Chondrocyte (in vitro differentiated cells): ENCODE measurements at places on chromosomes 5 and 9. TPM values are rescaled to one million over a fixed set of nuclear protein-coding genes. Genes with fewer than 3 reads are reported as not detected.
A peak's percentile ranks its signal among the peaks of the same experiment; 100 is the strongest.

Gene EFNA5
- total RNA-seq, result 34.8 to 38.9 TPM (median 37.5 TPM) in 3 replicates

Gene SPAAR
- total RNA-seq, result 0.70 to 1.3 TPM (median 0.77 TPM) in 3 replicates

DNA sequence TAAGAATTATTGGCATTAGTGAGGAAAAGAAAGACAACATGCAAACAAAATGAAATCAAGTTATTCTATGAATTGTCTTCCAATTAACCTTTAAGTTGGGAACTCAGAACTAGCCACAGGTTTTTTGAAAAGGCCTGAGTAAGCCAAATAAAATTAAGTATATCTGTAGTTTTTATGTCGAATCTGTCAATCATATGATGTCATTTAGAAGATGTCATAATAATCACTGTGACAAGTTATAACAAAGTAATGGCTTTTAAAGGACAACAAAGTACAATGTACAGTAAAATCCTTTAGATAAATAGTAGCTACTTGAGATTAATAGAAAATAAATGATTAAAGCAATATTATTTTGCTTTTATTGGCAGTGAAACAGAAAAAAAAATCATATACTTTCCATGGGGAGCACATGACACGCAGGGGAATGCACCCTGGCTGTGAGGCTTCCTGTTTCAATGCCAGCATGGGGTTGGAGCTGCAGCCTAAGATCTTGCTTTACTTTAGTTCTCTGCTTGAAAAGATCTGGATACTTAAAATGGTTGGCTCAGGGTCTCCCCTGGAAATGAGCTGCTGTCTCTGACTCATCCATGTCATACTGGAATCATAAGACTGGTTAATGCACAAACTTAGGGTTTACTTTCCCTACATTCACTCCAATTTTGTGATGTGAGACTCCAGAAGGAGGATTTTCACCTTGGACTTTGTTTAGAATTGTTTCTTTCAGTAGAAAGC lies 284.3 kb downstream of the TAF11L14 start:
- H3K36me3 ChIP-seq, result peaks cover 3% of the 10 kb centered on the region
- H3K27me3 ChIP-seq, result no peaks in the 10 kb centered on the region
- peak overlapping the region; percentile 85 for H3K27ac ChIP-seq
- peaks cover 21% of the 10 kb centered on the region for H3K4me1 ChIP-seq
- DNase-seq, result no peak

DNA sequence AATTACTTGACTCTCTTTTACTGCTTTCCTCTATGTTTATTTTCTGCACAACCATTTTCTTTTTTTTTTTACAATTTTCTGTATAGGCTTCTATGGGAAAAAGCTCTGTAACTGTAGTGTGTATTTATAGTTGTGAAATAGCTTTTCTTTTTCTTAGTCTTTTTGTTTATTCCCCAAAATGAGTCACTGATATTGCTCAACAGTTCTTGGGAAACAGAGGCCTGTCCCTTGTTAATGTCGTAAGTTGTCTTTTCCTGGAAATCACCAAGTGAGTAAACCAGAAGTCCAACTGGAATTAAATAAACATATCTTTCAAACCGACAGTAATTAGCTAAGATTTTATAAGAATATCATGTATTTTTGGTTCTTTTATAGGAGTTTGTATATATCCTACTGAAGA lies 325.1 kb upstream of the PRR16 start:
- H3K27me3 ChIP-seq, result peaks cover 5% of the 10 kb centered on the region
- peaks cover 3% of the 10 kb centered on the region for H3K4me1 ChIP-seq
- H3K4me3 ChIP-seq, result no peak overlapping the region
- no peak overlapping the region for H3K27ac ChIP-seq
- H3K36me3 ChIP-seq, result no peaks in the 10 kb centered on the region
- no peak for DNase-seq

- no peaks in the 10 kb centered on the region for H3K36me3 ChIP-seq
- no peaks in the 10 kb centered on the region for H3K27me3 ChIP-seq
- peaks cover 3% of the 10 kb centered on the region for H3K4me1 ChIP-seq
- DNase-seq, result no peak
- H3K27ac ChIP-seq, result no peak overlapping the region
These were observed 52.3 kb downstream of the UGCG start for GRCh38 chr9:111948951-111949350.

GRCh38 chr5:174529925-174530681 lies 194.3 kb upstream of the MSX2 start:
- H3K4me3 ChIP-seq, result no peak overlapping the region
- no peak for DNase-seq
- H3K4me1 ChIP-seq, result peaks cover 34% of the 10 kb centered on the region
- no peaks in the 10 kb centered on the region for H3K27me3 ChIP-seq

- no peaks in the 10 kb centered on the region for H3K27me3 ChIP-seq
- H3K4me1 ChIP-seq, result peaks cover 2% of the 10 kb centered on the region
- H3K36me3 ChIP-seq, result no peaks in the 10 kb centered on the region
These were observed 18.6 kb upstream of the MTMR12 start for GRCh38 chr5:32331217-32331934.

GRCh38 chr5:1918488-1919208 lies 35.9 kb upstream of the IRX4 start:
- H3K36me3 ChIP-seq, result no peaks in the 10 kb centered on the region
- no peak for DNase-seq
- no peak overlapping the region for H3K27ac ChIP-seq
- no peak overlapping the region for H3K4me3 ChIP-seq

DNA sequence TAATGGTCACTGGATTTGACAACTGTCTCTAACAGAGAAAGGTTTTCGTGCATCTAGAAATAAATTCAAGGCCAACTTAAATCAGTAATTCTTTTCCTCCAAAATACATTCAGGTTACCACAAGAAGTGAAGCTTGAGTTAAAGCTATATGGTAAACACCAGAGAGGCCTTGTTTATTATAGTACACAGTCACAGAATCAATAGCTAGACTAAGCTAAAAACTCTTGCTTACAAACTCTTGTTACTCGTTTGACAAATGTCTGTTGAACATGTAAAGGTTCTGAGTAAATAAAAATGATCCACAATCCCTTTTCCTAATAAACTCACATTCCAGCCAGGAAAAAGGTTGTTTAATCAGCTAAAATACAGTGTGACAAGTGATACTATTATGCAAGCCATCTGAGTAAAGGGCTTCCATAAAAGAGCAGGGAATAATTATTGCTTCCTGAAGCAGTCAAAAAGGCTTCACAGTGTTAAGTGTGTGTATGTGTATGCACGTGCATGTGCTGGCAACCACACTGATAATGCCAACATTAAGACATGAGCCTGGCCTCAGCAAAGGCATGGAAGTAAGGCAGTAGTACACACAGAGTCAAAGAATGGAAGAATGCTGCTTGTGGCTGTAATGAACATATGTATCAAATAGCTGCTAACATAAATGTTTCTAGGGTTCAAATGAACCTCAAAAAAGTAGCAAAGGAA lies 12.8 kb downstream of the PTAR1 start:
- peaks cover 4% of the 10 kb centered on the region for H3K36me3 ChIP-seq
- no peak overlapping the region for H3K27ac ChIP-seq
- peaks cover 41% of the 10 kb centered on the region for H3K4me1 ChIP-seq
- no peaks in the 10 kb centered on the region for H3K27me3 ChIP-seq
- no peak for DNase-seq

DNA sequence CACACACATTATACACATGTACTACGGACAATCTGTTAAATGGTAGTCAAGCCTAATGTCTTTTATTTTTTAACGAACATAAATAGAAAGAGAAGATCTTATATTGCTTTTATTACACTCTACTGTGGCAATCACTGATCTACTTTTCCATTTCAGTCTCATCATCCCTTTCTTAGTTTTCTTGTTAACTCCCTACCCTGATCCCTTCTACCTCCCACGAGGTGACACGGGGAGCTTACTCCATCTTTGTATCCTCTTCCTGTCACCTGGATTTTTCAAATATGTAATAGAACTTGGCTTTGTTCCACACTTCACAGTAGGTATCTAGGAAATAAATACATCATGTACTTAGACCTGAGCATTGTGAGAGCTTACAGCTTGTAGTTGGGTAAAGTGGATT lies 211.0 kb downstream of the PIK3R1 start:
- no peaks in the 10 kb centered on the region for H3K27me3 ChIP-seq
- DNase-seq, result no peak
- peaks cover 12% of the 10 kb centered on the region for H3K4me1 ChIP-seq
- H3K36me3 ChIP-seq, result peaks cover 2% of the 10 kb centered on the region
- no peak overlapping the region for H3K4me3 ChIP-seq

- no peaks in the 10 kb centered on the region for H3K36me3 ChIP-seq
- H3K4me3 ChIP-seq, result no peak overlapping the region
- H3K4me1 ChIP-seq, result no peaks in the 10 kb centered on the region
- DNase-seq, result no peak
- peaks cover 4% of the 10 kb centered on the region for H3K27me3 ChIP-seq
These were observed 524.4 kb upstream of the CHD1 start for GRCh38 chr5:99453196-99453595.

GRCh38 chr9:38707885-38708637 lies 11.9 kb downstream of the FAM240B start:
- no peak overlapping the region for H3K4me3 ChIP-seq
- DNase-seq, result no peak
- no peaks in the 10 kb centered on the region for H3K36me3 ChIP-seq
- no peaks in the 10 kb centered on the region for H3K4me1 ChIP-seq
- no peak overlapping the region for H3K27ac ChIP-seq

DNA sequence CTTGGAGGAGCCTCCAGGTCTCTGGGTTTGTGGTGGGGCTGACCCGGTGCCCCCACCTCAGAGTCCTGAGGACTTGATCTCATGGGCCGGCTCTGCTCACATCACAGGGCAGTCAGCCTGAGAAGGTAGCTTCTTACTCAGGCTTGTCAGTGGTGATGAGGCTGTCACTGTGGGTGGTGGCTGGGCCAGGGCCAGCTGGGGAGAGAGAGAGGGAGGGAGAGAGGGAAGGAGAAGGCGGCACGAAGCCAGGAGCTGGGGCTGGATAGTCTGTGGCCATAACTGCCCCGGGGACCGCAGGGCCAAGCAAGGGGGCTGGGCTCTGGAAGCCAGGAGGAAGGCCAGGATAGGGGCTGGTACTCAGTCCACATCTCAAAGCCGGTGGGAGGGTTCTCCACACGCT lies 6.5 kb downstream of the NTNG2 start:
- peaks cover 13% of the 10 kb centered on the region for H3K4me1 ChIP-seq
- peaks cover under 1% of the 10 kb centered on the region for H3K36me3 ChIP-seq
- no peak for DNase-seq

GRCh38 chr5:60700416-60700757 lies 421 bp upstream of the DEPDC1B start:
- H3K4me3 ChIP-seq, result peak overlapping the region; percentile 91
- H3K27ac ChIP-seq, result peak overlapping the region; percentile 92
- H3K27me3 ChIP-seq, result peaks cover 10% of the 10 kb centered on the region
- DNase-seq, result no peak
- H3K4me1 ChIP-seq, result peaks cover 25% of the 10 kb centered on the region

Gene SPIN1
- total RNA-seq, result 94.9 to 110 TPM (median 103 TPM) in 3 replicates

Gene FIBCD1
- total RNA-seq, result 6.8 to 81.5 TPM (median 8.3 TPM) in 3 replicates

DNA sequence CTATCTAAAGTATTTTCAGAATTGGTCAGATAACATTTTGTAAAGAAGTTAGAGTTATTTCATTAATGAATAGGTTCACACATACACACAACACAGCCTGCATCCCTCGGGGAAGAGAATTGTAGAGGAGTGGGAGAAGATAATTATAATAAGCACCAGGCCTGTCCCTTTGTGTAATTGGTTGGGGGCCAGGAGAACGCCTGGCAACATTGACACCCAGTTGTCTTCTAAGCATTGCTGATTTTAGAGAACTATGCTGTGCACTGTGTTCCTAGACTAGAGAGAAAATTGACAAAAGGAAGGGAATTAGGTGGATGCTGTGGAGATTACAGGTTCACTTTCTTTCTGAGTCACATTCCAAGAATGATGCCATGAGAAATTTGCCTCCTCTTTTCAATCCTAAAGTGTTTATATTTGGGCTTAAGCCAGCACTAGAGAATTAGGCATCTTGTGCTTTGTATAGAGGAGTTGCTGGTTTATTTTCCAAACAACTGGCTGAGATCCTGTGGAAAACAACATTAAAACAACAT lies 247.6 kb downstream of the COX7C start:
- no peak overlapping the region for H3K27ac ChIP-seq
- DNase-seq, result no peak
- no peak overlapping the region for H3K4me3 ChIP-seq

DNA sequence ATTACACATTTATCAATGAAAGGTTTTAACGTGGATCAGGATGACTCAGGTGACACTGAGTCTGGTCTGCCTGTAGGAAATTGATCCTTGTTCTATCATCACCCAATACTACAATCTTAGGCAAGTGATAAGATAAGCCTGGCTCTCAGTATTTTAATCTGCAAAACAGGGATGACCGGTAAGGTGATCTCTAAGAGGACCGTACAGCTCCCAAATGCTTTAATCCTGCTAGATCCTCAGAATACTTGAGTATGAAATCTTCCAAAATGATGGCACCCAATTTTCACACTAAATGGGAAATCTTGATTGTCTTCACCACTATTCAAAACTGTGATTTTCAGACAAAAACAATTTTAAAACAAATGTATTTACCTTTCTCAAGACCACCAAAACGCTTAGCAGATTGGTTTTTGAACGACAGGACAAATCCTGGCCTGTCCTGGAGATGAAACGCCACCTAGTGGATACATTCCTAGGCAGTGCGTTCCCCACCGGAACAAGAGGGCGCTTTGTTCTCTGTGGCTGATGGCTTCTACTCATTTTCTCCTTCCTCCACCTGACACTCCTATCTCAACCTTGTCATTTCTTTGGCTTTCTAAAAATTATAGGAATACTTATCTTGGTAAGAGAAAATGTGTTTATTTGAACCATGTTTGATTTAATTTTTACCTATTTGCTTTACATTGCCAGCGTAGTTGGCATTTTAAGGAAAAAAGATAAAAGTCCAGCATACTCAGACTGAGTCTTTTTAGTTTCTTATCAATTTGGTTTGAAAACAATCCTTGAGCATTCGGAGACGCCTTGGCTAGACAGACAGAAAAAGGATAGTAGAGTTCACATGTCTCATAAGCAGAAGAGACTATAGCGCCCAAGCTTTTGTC lies 41.2 kb upstream of the VCAN start:
- peaks cover 8% of the 10 kb centered on the region for H3K4me1 ChIP-seq
- no peaks in the 10 kb centered on the region for H3K27me3 ChIP-seq
- no peaks in the 10 kb centered on the region for H3K36me3 ChIP-seq
- no peak overlapping the region for H3K27ac ChIP-seq
- H3K4me3 ChIP-seq, result no peak overlapping the region
- no peak for DNase-seq

DNA sequence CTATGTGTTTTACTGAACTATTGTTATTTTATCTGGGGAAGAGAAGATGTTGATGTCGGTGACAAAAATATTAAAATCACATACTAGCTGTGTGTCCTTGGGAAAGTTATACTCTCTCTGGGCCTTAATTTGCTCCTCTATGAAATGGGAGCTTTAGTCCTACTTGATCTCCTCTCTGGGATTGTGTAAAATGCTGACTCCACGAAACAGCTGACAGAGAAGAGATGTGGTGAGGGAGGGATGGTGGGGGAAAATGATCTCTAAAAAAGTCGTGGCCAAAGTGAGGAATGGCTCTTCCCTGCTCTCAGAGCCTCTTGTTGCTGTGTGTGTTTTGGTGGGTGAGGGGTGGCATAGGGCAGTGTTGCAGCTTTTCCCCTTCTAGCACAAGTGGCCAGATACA lies 173.7 kb downstream of the MELK start:
- H3K4me3 ChIP-seq, result no peak overlapping the region
- no peak for DNase-seq
- no peak overlapping the region for H3K27ac ChIP-seq
- no peaks in the 10 kb centered on the region for H3K4me1 ChIP-seq
- H3K36me3 ChIP-seq, result no peaks in the 10 kb centered on the region

Gene TEX53
- total RNA-seq, result not detected in 3 replicates

- peaks cover 18% of the 10 kb centered on the region for H3K36me3 ChIP-seq
- H3K4me1 ChIP-seq, result peaks cover 23% of the 10 kb centered on the region
- no peak for DNase-seq
- H3K27me3 ChIP-seq, result no peaks in the 10 kb centered on the region
These were observed 17.9 kb downstream of the TMEM167A start for GRCh38 chr5:83059341-83059740.

Gene NKD2
- total RNA-seq, result not detected in 3 replicates
